ENCODE measurements at places on chromosomes 1 and 21. TPM values are rescaled to one million over a fixed set of nuclear protein-coding genes. Genes with fewer than 3 reads are reported as not detected.

The SPRR3 gene
- not detected for total RNA-seq

The ANGPTL1 gene
- not detected for total RNA-seq

- no peaks in the 10 kb centered on the region for H3K36me3 ChIP-seq
- peaks cover 3% of the 10 kb centered on the region for H3K4me1 ChIP-seq
- no peak overlapping the region for H3K4me3 ChIP-seq
- DNase-seq = no peak
Measured at GRCh38 chr21:25176637-25177412, 430.5 kb downstream of the MRPL39 start.

DNA sequence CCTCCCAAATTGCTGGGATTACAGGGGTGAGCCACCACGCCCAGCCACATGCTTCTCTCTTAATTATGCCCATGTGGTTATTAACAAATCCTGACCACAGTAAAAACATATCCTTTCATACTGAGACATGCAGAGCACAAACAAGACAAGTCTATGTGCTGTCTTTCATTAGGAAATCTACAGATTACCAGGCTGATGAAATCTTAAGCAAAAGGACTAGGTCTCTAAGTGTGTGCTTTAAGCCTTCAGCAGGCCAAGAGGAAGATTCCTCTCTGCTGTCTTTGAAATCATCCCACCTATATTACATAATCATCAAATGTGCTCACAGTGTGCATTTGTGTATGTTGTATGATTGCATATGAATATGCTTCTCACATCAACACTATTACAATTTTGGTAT, 419.3 kb downstream of the KCTD3 start:
- H3K36me3 ChIP-seq = no peaks in the 10 kb centered on the region
- no peak for DNase-seq
- no peak overlapping the region for H3K27ac ChIP-seq
- no peaks in the 10 kb centered on the region for H3K4me1 ChIP-seq

DNA sequence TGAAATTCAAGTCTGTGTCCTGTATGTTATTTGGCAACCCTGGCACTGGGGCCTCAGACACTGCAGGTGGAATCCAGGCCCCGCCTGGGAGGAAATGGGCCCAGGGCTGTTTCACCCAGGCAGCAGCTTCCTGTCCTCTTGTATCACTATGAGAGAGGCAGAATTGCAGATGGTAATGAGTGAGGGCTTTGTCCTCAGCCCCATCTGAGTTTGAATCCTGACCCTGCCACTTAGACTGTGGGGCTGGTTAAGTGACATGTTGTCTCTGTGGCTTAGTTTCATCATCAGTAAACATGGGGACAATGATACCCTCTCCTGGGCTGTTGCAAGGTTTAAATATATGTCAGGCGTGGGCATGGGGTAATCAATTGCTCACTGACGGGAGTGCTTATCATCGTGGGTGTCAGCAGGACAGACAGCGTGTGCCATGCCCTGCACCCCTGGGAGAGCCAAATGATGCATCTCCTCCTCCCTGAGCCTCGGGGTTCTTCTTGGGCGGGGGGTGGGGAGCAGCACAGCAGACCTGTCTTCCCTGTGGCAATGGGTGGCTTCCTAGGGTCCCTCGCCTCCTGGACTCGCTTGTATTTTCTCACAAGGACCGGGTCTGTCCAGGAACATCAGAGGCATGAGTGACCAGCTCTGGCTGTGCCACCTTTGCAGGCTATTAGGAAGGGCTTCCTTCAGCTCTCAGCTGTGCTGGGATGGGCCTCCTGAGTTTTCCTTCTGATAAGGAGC, 42.1 kb downstream of the ARHGEF10L start:
- no peaks in the 10 kb centered on the region for H3K27me3 ChIP-seq
- DNase-seq = peak; percentile 10
- H3K36me3 ChIP-seq = no peaks in the 10 kb centered on the region
- H3K4me3 ChIP-seq = no peak overlapping the region

DNA sequence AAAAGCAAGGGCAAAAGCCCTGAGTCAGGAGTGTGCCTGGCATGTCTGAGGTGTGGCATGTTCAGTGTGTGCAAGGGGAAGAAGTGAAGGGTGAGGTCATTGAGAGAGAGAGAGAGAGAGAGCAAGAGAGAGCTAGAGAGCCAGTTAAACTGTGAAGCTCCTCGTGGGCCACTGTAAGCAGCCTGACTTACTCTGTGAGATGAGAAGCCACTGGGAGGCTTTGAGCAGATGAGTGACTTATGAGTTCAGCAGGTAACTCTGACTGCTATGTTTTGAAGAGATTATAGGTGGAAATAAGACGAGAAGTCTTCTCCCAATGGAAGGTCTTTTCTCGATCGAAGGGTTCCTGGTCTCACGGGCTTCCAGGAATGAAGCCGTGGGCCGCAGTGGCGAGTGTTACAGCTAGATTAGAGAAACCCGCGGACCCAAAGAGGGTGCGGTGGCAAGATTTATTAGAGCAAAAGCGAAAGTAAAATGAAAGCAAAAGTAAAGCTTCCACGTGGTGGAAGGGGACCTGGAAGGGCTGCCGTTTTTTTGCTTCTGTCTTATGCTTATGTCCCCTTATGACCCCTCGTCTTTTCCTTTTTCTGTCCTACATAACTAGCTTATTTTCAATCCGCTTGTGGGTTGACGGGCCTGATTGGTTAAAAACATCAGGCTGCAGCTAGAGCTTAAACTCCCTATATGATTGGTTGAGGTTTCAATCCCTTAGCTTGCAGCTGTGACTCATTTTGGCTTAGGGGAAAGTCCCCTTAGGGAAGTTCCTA, 323.1 kb upstream of the FAM78B start:
- H3K4me3 ChIP-seq = no peak overlapping the region
- peaks cover 8% of the 10 kb centered on the region for H3K4me1 ChIP-seq
- DNase-seq = peak; percentile 58
- no peak overlapping the region for H3K27ac ChIP-seq
- H3K27me3 ChIP-seq = peaks cover 1% of the 10 kb centered on the region

DNA sequence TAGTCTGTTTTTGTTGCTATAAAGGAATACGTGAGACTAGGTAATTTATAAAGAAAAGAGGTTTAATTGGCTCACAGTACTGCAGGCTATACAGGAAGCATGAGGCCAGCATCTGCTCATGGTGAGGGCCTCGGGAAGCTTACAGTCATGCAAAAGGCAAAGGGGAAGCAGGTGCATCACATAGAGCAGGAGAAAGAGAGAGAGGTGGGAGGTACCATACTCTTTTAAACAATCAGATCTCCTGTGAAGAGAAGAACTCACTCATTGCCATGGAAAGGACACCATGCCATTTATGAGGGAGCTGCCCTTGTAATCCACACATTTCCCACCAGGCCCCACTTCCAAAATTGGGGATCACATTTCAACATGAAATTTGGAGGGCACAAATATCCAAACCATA, 12.7 kb downstream of the PPP1R12B start:
- no peak for DNase-seq
- no peak overlapping the region for H3K4me3 ChIP-seq
- H3K4me1 ChIP-seq = peaks cover 2% of the 10 kb centered on the region
- no peak overlapping the region for H3K27ac ChIP-seq
- no peaks in the 10 kb centered on the region for H3K27me3 ChIP-seq
- H3K36me3 ChIP-seq = no peaks in the 10 kb centered on the region

The UQCRHL gene
- total RNA-seq = 2.5 TPM

DNA sequence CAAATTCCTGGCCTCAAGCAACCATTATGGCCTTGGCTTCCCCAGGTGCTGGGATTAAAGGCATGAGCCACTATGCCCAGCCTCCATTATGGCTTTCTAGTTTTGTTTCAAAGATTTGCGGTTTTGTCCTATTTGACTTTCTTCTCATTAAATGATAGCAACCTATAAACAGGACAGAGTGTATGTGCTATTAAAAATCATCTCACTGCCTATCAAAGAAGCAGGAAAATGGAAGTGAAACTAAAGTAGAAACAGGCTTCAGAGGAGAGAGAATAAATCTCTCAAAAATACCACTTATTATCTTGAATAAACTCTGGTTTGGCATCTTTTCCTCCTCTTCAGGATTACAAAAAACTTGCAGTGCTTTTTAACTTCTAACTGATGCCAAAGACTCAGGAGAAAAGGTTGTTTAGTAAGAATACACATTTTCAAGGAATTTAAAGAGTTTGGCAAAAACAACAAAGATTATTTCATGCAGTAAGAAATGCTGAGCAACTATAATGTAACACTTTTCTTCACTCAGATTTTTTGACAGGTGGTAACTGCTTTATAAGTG, 28.7 kb downstream of the ACBD3 start:
- DNase-seq = no peak
- peak overlapping the region; percentile 8 for H3K27ac ChIP-seq
- H3K36me3 ChIP-seq = peaks cover 35% of the 10 kb centered on the region
- no peaks in the 10 kb centered on the region for H3K27me3 ChIP-seq
- peaks cover 9% of the 10 kb centered on the region for H3K4me1 ChIP-seq

DNA sequence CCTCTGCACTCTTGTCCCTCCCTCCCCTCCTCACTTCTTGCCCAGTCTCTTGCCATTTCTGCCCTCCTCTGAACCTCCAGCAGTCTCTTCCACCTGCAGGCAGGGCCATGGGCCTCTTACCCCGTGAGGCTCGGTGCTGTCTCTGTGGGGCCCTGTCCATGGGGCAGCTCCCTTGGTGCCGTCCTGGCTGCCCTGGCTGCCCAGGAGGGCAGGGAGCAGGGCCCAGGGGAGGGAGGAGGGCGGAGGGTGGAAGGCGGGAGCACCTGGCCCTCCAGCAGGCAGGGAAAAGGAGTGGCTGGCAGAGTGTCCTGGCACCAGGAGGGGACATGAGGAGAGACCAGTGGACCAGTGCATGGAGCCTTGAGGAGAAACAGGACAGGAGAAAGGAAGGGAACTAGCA, at the start of gene RORC:
Gene RORC (minus strand): TSS at position 198 of the 400 bp plus-strand sequence. CDS start 38 bp downstream, at position 160.
- peaks cover 78% of the 10 kb centered on the region for H3K4me1 ChIP-seq
- no peaks in the 10 kb centered on the region for H3K27me3 ChIP-seq
- H3K36me3 ChIP-seq = no peaks in the 10 kb centered on the region
- peak within 1 kb of the TSS; percentile 77 for H3K27ac ChIP-seq
- DNase-seq = no peak

The LAX1 gene
- total RNA-seq = 14.0 TPM

The SHCBP1L gene
- total RNA-seq = not detected

- peaks cover 11% of the 10 kb centered on the region for H3K27me3 ChIP-seq
- no peaks in the 10 kb centered on the region for H3K4me1 ChIP-seq
- no peak for DNase-seq
- no peak overlapping the region for H3K27ac ChIP-seq
Measured at GRCh38 chr1:113375878-113376277, 14.4 kb upstream of the MAGI3 start.

- no peaks in the 10 kb centered on the region for H3K36me3 ChIP-seq
- no peak for DNase-seq
- H3K4me1 ChIP-seq = peaks cover 9% of the 10 kb centered on the region
- no peak overlapping the region for H3K4me3 ChIP-seq
Measured at GRCh38 chr1:231695439-231696255, 69.1 kb downstream of the DISC1 start.

The CLDN19 gene
- total RNA-seq = not detected
